ENCODE measurements at places on chromosomes 13 and 19. TPM values are rescaled to one million over a fixed set of nuclear protein-coding genes. Genes with fewer than 3 reads are reported as not detected.

Gene NTN5
- not detected for total RNA-seq

Gene KCNN1
- total RNA-seq = not detected

Gene KLK13
- not detected for total RNA-seq

Gene TMEM150B
- not detected for total RNA-seq

Gene LILRB1
- not detected for total RNA-seq

Gene LNX2
- total RNA-seq = 5.7 TPM

Gene RAD23A
- 151 TPM for total RNA-seq
